Fibroblast of skin of right biceps (primary cell): ENCODE measurements at places on chromosomes 12 and 14.

DNA sequence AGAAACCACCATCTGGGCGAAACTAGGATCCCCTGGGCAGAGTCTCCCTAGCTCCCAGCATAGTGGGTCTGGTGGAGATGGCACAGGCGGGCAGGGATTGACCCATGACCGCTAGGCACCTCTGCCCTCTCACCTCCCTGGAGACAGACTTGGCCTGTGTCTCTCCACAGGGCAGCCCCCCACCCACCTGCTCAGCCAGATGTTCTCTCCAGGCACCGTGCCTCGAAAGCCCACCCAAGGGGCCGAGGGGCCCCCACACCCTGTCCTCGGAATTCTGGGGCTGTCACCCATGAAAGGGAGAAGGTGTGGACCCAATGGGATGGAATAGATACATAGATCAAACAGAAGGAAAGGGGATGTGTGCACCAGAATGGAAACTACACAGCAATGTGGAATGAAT, 229.1 kb upstream of the RTL1 start:
- DNase-seq: no peak

- no peak for DNase-seq
These were observed 8.6 kb downstream of the NFATC4 start for GRCh38 chr14:24376448-24377070.

DNA sequence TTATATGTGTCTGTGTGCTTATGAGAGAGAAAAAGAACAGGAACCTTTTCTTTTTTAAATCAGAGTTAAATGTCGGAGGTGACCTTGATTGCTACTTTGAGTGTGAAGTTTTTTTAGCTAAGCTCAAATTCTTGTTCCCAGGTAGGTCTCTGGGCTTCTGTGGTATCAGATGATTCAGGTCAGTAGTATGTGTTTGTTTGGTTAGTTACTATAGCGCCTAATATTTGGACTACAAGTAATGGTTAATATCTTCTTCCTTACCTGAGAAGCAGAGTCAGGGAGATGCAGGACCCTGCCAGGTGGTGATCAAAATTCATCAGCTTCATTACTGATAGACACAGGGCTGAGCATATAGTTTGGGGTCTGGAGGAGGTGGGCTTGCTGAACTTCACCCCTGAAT, 30.8 kb downstream of the ADCK1 start:
- DNase-seq: no peak

GRCh38 chr12:130715998-130716968, at the start of gene RIMBP2:
TSS of gene RIMBP2 (minus strand) at chr12:130716299. CDS start at chr12:130479013, 237,286 bp downstream.
- peak; percentile 76 for DNase-seq

GRCh38 chr14:50362764-50363713, 33.6 kb downstream of the CDKL1 start:
- DNase-seq: no peak
